ENCODE measurements at places on chromosomes 3 and 15.

DNA sequence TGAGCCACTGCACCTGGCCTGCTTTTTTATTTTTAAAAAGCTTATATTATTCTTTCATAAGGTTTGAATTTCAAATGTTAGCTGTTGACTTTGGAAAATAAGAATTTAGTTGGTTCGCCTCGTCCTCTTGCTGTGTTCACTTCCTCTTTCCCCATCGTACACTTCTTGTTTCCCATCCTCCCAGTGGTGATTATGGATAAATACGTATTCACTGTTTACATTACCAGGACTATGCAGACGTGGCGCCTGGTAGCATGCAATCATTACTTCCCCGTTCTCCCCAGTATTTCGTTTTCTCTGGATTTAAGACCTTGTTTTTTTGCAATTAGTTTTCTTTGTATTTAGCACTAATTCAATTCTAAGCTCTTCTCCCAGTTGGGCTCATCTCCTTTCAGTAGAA, 70.1 kb downstream of the LMLN start:
- no peak for DNase-seq

DNA sequence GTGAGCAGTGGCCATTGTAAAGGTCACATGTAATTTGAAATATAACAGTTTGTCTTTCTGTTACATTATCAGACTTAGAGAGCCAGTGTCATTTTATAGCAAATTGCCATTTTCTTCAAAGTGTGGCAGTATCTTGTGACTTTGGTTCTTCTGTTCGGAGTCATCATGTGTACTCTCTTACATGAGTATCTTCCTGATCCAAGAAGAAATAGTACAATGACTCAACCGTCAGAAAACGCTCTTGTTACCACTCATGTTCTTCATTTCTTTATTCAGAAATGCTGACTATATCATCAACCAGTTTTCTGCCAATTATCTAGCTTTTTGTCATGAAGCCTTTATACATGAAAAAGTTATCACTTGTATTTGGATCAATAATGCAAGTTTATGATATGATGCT, 93.6 kb upstream of the CGNL1 start:
- no peak for DNase-seq

GRCh38 chr3:14162178-14162577, 16.2 kb downstream of the XPC start:
- no peak for DNase-seq

GRCh38 chr15:24318981-24319380, 356.6 kb upstream of the NPAP1 start:
- no peak for DNase-seq

- DNase-seq, result no peak
Observed at GRCh38 chr3:12462159-12462947, 21.9 kb upstream of the TSEN2 start.

DNA sequence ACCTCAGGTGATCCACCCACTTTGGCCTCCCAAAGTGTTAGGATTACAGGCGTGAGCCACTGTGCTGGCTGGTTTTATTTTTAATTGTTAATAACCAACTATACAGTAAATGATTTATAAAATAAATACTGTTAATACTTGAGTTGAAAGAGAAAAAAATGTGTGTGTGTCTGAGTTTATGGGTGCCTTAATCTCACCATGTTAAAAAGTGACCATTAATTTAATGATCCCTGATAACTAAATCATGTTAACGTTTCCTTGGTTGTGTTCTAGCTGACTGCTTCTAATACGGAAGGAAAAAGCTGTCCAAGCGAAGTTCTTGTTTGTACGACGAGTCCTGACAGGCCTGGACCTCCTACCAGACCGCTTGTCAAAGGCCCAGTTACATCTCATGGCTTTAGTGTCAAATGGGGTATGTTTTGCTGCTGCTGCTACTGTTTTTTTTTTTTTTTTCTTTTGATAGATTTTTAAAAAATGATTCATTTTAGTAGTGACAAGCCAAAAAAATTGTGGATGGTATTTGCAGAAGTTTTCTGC, 113.5 kb downstream of the GHSR start:
- no peak for DNase-seq

DNA sequence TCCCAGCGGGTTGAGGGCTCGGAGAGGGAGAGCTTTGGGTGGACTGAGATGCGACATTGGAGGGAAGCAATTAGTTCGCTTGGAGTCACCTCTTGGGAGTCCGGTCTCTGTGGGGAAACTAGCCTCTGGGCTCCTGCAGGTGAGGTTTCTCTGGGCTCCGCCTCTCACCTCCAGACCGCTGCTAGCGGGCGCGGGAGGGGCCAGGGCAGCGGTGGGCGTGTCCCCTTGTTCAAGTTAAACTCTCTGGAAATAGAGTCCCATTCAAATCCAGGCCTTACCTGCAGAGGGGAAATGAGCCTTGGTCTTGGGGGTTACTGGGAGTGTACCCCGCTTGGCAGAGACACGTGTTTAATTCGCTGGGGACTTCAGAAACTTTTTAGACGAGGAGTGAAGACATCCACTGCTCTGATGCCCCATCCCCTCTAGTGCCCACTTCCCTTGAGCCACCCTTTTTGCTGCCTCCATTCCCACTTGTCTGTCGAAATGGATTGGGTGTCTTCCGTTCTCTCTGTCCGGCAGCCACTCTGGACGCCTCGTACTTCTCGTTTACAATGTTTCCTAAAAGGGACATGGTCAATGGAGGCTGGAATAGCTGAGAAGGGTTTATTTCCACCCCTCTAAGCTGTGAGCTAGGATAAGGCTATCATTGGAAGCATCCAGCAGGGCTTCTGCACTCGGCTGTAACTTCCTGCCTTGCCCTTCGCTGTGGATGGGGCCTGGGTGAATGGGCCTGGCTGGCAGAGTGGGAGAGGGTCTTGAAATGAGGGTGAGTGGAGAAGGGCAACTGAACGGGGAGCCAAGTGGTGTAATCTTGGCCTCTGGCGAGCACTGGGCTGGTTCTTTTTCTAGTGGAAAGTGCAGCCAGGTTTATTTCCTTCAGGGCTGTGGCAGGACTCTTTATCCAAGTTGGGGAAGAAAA, 1.1 kb downstream of the MITF start:
- DNase-seq, result no peak

GRCh38 chr15:46766021-46766420, 951.3 kb upstream of the SEMA6D start:
- no peak for DNase-seq

GRCh38 chr3:148005456-148005855, 596.3 kb downstream of the ZIC1 start:
- DNase-seq, result no peak

GRCh38 chr3:18208091-18208490, 217.0 kb downstream of the SATB1 start:
- DNase-seq, result no peak

DNA sequence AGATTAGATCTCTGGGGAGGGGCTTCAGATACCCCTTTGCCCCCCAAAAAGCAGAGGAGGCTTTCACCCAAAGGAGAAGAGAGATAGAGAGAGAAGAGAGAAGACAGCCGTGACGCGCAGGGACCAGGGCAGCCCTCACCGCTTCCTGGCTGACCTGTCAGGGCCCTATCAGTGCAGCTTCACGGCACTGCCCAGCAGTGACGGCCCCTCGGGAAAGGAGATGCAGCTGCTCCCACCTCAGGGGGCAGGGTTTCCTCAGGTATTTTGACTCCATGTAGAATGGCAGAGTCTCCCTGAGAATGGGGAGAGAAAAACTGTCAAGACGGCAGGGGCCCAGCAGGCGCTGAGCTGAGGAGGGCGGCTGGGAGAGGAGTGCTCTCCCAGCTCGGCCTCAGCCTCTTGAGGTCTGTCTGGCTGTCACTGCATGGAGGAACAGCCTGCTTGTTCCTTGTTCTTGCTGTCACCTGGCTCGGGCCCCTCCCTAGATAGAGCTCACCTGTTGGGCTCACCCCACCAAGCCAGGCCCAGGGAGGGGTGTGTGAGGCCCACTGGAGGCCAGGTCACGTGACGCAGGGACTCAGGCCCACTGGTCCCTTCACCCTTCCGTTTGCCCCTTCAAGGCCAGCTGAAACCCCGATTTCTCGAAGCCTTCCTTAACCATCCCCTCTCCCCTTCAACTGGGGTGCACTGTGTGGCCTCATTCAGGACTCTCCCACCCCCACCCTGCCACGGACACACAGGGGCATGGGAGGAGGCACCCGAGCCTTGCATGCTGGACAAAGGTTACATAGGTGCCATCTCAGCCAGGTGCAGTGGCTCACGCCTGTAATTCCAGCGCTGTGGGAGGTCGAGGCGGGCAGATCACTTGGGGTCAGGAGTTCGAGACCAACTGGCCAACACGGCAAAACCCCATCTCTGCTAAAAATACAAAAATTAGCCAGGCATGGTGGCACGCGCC, 28.2 kb downstream of the LOXL1 start:
- no peak for DNase-seq

GRCh38 chr3:165827883-165828282, 9.3 kb downstream of the BCHE start:
- no peak for DNase-seq

- DNase-seq, result no peak
Observed at GRCh38 chr15:64975390-64975789, 14.3 kb downstream of the SPG21 start.

- peak; percentile 30 for DNase-seq
Observed at GRCh38 chr3:32303977-32304881, 65.7 kb downstream of the CMTM8 start.

DNA sequence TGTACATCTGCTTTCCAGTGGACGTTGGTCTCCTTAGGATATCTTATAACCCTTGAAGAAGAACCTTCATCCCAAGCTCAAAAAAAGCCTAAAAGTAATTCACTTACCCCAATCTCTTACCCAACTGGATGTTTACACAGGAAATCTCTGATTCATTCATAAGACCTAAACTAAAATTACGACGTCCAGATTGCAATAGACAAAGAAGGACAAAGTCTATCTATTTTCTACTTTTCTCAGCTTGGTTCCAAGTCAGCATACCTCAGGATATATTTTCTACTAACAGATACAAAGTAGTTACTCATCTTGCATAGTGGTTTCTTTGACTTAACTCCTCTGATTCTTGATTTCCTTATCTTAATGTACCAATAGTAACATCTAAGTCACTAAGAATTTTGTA, 669.9 kb downstream of the OTOL1 start:
- no peak for DNase-seq

- no peak for DNase-seq
Observed at GRCh38 chr3:69542089-69542804, 156.4 kb upstream of the FRMD4B start.

GRCh38 chr3:36709826-36710365, 54.5 kb downstream of the DCLK3 start:
- no peak for DNase-seq

GRCh38 chr15:87743562-87743961, 513.0 kb downstream of the NTRK3 start:
- DNase-seq, result no peak

DNA sequence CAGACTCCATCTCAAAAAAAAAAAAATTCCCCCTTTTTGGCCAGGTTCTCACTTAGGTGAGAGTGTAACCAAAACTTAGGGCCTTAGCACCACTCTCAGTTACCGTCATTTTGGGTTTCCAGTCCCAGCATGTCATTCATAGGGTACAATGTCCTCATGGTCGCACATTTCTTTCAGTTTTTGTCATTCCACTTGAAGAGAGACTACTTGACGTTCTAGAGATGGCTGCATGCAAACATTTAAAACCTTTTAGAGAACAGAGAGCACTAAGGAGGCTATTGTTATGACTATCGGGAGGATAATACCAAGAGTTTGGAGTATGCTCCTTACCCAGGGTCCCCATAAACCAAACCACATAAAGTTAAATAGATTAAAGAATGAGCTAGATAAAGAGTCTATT, 37.9 kb upstream of the THUMPD3 start:
- no peak for DNase-seq

DNA sequence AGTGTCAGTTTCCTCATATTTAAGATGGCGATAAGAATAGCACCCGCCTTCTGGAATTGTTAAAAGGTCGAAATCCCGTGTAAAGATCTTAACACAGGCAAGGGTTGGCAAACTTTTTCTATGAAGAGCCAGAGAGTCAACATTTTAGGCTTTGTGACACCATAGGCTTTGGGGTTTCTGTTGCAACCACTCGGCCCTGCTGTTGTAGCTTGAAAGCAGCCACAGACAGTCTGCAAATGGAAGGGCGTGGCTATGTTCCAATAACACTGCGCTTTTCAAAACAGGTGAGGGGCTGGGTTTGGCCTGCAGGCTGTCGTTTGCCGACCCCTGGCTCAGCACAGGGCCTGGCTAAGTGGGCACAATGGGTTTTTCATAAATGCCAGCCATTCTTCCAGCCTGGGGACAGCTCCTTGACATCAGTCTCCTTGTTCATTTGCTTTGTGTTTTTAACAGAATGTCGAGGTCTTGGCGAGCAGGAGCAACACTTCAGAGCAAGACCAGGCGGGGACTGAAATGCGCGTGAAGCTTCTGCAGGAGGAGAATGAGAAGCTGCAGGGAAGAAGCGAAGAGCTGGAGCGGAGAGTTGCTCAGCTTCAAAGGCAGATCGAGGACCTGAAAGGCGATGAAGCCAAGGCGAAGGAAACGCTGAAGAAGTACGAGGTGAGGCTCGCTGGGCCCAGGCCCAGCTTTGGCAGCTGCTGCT, 75.2 kb upstream of the MYZAP start:
- DNase-seq, result no peak

DNA sequence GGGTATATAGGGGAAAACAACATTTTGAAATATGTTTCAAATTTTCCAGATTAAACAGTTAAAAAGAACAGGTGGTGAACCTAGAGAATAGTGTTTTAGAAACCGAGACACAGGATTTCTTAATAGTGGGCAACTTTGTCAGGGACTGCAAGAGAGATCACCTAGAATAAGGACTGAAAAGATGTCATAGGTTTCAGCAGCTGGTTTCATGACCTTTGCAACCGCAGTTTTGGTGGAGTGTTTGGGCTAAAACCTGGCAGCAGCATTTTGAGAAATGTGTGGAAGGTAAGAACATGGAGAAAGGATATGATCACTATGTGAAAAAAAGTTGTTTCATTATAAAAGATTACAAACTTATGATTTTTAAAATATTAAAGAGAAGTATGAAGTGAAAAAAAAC, 34.9 kb downstream of the PRKCI start:
- no peak for DNase-seq

All from T-helper 2 cell (primary cell).